ENCODE measurements at places on chromosomes 2 and 18. TPM values are rescaled to one million over a fixed set of nuclear protein-coding genes. Genes with fewer than 3 reads are reported as not detected.

DNA sequence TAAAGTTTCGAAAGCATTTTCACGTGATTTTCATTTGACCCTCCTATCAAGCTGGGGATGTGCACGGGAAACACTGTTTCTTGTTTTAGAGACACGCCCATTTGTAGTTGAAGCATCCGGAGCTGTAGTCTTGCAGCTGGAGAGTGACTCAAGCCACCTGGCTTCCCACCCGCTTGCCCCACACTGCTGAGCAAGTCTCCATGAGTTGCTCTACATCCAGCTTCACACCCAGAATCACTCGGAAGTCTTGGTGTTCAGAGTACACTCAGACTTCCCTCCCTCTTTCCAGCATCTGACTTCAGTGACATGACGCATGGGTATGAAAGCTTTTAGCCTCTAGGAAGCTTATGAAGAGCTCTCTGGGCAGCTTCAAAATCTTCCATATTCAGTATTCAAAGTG lies 262.4 kb downstream of the NBAS start:
- DNase-seq = no peak

The CACNB4 gene
- 4.3 TPM for polyA plus RNA-seq

- no peak for DNase-seq
Observed at GRCh38 chr2:64587561-64587960, 63.4 kb downstream of the AFTPH start.

The IWS1 gene
- polyA plus RNA-seq = 49.1 TPM

The WDR43 gene
- 30.5 TPM for polyA plus RNA-seq

The NDC80 gene
- 11.8 TPM for polyA plus RNA-seq

- DNase-seq = no peak
Observed at GRCh38 chr2:11867926-11868325, 121.5 kb downstream of the LPIN1 start.

DNA sequence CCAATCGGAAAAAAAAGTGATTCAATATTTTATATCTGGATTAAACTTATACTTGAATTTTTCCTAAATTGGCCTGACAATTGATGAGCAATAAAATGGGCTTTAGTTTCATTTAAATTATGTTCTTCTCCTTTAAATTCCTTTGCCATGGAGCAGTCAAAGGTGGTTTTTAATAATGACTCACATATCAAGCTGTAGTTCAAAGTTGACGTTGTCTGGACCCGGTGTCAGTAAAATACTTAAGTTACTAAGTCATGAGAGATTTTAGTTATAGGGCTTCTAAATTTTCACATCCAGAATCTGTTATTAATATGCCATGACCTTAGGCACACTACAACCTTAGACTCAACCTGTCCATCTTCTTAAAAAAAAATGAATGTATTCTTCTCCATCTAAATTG lies 62.5 kb downstream of the CDH2 start:
- no peak for DNase-seq

DNA sequence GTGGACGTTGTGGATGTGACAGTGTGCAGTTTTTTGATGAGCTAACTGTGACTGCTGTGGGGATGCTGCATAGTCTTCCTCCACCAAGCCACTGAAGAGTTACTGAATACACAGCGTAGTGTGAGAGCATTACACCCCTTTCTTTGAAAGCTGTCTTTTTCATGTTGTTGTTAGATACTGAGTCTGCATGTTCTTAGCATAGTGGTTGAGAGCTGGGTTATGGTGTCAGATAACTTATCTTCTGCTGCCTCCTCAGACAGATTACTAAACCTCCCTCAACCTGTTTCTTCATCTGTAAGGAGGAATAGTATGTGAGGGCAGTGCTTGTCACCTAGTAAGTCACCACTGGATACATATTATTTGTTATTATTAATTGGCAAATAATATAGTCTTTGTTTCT lies 63.2 kb downstream of the CEP192 start:
- no peak for DNase-seq

GRCh38 chr18:34809451-34810072 lies 99.5 kb downstream of the DTNA start:
- DNase-seq = no peak

- peak; percentile 27 for DNase-seq
Observed at GRCh38 chr2:23106242-23106785, 278.7 kb upstream of the KLHL29 start.

- no peak for DNase-seq
Observed at GRCh38 chr18:78092901-78093300, 843.3 kb downstream of the GALR1 start.

GRCh38 chr2:230938516-230939065 lies 13.5 kb upstream of the GPR55 start:
- DNase-seq = no peak

DNA sequence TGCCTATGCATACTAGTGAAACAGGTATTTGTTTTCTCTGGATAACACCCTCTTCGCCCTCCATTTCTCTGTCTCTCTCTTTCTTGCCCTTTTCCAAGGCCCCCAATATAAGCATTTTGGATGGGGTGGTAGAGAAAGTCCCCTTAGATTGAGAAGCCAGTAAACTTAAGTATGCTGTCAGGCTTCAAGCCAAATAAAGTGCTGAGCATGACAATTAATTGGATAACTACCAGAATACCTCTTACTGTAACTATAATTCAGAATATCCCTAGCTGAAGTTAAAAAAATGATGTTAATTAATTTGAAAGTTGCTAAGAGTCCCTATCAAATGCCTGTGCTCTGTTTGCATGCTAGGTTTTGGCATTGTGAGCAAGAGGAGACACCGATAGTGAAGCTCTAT lies 324.8 kb downstream of the PARD3B start:
- DNase-seq = no peak

- no peak for DNase-seq
Observed at GRCh38 chr18:57913686-57914085, 110.6 kb upstream of the ATP8B1 start.

GRCh38 chr2:9165625-9166024 lies 41.0 kb upstream of the ASAP2 start:
- no peak for DNase-seq

The NMS gene
- polyA plus RNA-seq = not detected

The CNOT11 gene
- not detected for polyA plus RNA-seq

DNA sequence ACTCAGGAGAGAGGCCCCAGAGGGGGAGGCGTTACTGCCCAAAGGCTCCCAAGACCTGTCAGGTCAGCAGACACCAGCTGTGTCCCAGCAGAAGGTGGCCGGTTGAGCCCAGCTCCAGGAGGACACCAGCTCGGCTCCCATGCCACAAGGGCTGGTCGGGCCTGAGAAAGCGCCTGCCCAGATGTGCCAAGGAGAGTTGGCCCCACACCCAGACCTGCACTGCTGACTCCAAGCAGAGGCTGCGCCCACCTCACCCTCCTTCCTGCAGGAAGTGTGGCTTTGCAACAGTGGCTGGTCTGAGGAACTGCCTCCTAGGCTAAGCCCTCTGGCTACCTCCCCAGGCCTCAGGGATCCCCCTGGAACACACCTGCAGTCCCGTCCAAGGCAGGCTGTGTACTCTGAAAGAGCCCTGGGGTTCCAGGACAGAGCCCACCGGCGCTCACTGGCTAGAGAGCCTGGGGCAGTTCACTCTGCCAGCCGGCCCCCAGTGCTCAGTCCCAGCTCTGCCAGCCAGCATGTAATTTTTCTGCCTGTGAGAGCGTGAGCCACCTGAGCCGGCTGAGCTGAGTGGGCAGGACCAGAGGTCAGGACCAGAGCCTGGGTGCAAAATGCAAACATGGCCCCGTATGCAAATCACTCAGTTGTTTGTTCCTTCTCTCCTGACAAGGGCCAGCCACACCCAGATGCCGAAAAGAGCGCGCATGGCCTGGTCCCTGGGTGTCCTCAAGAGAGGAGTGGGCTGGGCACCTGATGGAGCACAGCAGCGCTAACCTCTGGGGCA lies 36.9 kb upstream of the PTMA start:
- DNase-seq = no peak

The TBC1D8 gene
- 21.5 TPM for polyA plus RNA-seq

DNA sequence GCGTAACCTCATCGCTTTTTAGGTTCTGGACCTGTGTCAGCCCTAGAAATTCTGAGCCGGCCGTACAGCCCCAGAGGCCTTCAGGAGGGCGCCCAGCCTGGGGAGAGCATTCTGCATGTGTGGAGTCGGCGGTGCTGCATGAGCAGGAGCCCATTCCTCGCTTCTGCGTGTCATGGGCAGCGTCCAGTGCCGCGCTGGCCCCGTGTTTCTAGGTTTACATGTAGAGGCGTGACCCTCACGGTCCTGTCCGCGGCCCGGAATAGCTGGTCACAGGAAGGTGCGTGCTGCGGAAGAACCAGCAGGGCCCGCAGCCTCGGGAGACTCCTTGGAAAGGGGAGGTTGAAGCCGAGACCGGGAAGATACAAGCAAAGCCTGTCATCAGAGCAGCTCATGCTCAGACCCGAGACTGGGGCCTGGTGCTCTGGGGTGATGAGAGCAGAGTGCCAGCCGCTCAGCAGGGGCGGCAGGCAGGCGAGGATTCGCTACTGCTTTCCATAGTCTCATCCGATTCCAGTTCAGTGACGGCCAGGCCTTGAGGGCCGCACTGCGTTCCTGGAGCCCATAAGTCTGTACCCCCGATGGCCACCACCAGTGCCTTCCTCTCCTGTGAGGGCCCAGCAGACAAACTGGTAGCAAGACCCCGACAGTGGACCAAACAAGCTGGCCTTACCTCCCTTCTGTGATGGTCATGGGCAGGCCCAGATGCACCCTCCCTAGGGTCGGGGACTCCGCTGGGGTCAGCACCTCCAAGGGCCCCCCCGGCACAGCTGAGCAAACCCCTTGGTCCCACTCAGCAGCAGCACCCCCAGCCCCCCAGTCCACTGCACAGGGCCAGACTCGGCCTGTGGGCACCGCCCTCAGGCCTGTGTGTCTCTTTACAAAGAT lies 15.6 kb upstream of the NFATC1 start:
- DNase-seq = no peak

- no peak for DNase-seq
Observed at GRCh38 chr2:31922542-31923408, 88.0 kb downstream of the MEMO1 start.

DNA sequence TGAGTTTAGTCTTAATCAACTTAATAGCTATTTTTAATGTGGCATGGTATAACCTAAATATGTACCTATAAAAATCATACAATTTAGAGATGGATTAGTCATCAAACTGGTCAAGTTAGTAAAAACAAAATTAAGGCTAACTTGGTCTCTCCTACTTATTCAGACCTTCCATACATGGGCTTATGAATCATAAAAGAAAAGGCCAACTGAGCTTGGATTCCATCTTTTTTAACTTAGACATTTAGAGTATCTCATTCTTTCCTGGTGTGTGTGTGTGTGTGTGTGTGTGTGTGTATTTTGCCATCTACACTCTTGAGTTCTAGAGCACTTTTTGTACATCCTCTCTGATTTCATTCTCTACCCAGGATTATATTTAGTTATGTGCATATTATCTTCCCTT lies 637.5 kb downstream of the PLCL1 start:
- no peak for DNase-seq

DNA sequence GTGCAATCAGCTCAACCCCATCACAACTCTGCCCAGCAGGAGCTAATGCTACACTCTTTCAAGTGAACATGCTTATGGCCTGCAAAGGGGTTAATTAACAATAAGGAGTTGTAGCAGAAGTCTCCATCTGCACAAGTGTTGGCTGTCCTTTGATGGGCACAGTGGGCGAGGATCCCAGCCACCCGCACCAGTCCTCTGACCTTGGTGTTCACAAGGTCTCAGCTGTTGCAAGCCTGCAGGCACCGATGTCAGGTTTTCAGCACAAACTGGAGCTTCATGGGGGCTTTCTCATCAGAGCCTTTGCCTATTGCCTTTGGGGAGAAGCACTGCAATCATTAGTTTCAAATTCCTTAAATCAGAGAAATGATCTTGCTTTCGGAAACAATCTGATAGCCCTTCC lies 60.9 kb upstream of the TMEM178A start:
- no peak for DNase-seq

The HADHB gene
- polyA plus RNA-seq = 77.8 TPM

The KIF3C gene
- polyA plus RNA-seq = 6.3 TPM

DNA sequence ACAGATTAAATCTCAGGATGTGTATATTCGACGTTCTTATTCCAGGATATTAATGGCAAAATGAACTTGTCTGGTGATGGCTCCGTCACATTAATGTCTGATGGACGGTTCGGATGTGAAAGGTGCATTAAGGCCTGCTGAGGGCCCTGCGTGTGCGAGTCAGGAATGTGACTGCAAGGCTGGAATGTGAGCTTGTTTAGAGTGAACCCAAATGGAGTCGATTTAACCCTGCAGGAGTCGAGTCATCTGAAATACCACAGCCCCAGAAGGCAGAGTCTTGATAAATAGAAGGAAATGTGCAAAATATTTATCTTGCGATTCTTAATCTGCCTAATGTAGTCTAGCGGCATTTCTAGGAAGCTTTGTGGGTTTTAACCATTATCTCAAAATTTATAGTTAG lies 44.3 kb downstream of the RDH14 start:
- no peak for DNase-seq

GRCh38 chr2:236056141-236056540 lies 112.0 kb downstream of the GBX2 start:
- no peak for DNase-seq

GRCh38 chr2:237667893-237668292 lies 40.5 kb downstream of the LRRFIP1 start:
- DNase-seq = no peak

DNA sequence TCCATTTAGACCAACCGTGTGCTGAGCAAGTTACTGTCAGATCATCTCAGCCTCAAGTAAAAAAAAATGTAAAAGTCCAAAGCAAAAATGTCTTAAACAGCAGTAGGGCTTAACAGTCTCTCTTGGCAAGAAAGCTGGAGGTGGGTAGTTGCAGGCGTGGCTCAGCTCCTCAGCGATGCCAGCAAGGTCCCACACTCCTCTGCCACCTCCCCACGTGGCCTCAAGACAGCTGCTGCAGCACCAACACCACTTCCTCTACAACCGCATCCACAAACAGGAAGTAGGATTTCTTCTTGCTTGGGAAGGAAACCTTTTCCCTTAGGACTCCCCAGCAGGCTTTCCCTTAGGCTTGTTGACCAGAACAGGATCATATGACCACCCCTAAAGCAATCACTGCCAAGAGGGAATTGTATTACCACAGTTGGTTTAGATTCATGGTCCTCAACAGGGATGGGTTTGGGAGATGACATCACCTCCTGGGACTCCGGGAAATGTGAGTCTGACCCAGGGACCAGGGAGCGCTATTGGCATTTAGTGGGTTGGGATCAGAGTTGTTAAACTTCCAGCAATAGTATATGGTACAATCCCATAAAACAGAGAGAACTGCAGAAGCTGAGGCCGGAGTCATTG lies 97.1 kb downstream of the MAPK4 start:
- DNase-seq = no peak

The DLX1 gene
- 0.29 TPM for polyA plus RNA-seq

The TUBB8B gene
- 0.44 TPM for polyA plus RNA-seq

GRCh38 chr2:9780368-9781130 lies 62.7 kb upstream of the TAF1B start:
- DNase-seq = no peak

DNA sequence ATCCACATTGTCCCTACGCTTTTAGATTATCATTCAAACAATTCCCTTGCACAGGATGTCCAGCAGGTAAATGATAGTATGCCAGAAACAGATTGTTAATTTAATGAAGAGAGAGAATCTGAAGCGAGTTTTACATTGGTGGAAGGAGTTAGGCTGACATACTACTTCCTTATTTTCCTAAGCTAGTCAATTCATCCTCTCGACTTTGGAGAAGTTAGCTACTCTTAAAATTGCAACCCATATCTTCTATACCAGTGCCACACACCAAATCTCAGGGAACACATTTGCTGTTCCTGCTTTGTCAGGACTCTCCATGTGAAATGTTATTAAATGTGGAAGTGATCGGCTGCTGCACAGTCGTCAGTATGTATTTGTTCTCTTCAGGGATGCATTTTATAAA lies 249.2 kb downstream of the NAPG start:
- no peak for DNase-seq
